ENCODE measurements at places on chromosomes 13 and 19.

DNA sequence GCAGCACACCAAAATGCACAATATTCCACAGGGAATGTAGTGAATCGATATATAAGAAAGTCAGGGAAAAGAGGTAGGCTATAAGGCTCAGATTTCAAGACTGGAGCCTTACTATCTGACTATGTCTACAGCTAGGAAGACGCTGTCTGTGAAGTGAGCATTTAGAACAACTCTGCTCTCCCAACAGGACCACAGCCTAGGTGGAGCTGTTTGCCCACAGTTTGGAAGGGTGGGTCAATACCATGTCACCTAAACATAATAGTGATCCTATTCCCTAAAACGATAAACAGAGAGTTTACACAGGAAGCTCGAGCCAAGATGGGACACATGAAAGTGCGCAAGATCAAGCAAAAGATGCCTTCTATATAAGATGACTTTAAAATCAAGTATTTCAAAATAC lies 2486.0 kb upstream of the PCDH20 start:
- no peak for DNase-seq

GRCh38 chr19:16040642-16041041 lies 35.7 kb upstream of the TPM4 start:
- no peak for DNase-seq

GRCh38 chr19:45553464-45553863 lies 31.1 kb downstream of the OPA3 start:
- no peak for DNase-seq

- DNase-seq, result no peak
These were observed 42.3 kb downstream of the USPL1 start for GRCh38 chr13:30659980-30660379.

DNA sequence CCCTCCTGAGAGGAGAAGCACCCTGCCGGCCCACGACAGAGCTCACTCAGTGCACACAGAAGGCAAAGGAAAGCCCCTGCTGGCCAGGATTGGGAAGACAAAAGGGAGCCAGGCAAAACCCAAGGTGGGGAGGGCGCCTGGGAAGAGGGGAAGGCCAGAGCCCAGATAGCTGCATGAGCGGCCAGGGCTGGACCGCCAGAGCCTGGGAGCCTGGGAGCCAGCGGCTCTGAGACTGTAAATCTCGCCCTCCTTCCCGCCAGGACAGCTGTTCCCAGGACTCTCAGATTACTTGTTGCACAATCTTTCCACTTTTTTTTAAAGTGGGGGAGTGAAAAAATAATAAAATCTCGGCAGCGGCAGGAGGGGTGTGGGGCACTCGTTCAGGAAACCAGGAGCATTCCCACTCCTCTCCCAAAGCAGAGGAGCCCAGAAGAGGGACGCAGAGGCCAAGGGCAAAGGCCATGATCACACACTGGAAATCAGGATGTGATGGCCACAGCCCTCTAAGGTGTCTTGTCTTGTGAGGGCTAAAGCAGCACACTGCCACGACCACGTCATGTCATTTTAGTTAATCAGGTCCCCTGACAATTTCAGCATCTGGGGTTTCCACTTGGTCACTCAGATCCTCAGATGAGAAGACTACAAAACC lies 19.6 kb upstream of the EPHX3 start:
- DNase-seq, result no peak

DNA sequence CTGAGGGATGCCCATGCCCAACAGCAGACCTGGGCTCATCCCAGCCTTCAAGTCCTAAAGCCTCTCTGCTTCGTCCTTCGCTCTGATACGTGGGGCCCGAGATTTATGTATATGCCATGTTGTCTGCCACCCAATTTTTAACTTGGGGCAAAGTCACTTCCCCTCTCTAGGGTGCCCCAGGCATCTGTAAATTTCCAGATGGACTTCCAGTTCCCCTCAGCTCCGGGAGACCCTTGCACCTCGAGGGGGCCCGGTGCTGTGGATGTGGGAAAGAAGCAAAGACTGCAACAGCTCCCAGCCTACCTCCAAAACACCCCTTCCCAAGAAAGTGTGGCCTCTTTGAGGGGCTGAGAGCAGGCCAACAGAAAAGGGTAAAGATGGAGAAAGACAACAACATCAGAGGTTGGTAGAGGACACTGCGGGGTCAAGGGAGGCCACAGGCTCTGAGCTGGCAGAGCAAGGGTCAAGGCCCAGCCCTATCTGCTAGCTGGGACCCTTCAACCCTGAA lies 97.4 kb downstream of the STK24 start:
- no peak for DNase-seq

DNA sequence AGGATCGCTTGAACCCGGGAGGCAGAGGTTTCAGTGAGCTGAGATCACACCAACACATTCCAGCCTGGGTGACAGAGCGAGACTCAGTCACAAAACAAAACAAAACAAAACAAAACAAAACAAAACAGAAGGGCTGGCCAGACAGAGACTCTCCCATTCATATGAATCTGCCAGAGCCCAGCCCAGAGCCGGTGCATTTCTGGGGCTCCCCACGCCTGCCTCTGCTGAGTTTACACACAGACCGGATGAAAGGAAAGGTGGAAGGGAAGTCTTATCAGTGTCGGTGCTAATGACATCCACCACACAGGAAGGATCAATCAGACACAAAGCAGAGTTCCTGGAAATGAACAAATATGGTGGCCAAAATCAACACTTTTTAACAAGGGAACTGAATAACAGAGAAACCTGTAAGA lies 6.8 kb downstream of the TRAPPC6A start:
- DNase-seq, result peak; percentile 33

- DNase-seq, result no peak
These were observed 744 bp upstream of the POU2F2 start for GRCh38 chr19:42132851-42133528.

DNA sequence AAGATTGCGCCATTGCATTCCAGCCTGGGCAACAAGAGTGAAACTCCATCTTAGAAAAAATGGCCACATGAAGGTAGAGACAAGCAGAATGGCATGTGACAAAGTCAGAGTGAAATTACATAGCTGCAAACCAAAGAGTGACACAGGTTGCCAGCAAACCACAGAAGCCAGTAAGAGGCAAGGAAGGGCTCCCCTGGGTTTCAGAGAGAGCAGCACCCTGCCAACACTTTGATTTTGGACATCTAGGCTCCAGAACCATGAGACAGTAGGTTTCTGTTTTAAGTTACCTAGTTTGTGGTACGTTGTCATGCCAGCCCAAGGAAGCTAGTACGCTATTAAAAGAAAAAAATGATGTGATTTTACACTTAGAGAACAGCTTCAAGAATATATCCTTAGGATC lies 1.9 kb downstream of the NLRP4 start:
- DNase-seq, result no peak

GRCh38 chr13:113456116-113456702 lies 2.9 kb upstream of the ADPRHL1 start:
- no peak for DNase-seq

GRCh38 chr19:28349604-28350003 lies 863.3 kb downstream of the UQCRFS1 start:
- DNase-seq, result no peak

DNA sequence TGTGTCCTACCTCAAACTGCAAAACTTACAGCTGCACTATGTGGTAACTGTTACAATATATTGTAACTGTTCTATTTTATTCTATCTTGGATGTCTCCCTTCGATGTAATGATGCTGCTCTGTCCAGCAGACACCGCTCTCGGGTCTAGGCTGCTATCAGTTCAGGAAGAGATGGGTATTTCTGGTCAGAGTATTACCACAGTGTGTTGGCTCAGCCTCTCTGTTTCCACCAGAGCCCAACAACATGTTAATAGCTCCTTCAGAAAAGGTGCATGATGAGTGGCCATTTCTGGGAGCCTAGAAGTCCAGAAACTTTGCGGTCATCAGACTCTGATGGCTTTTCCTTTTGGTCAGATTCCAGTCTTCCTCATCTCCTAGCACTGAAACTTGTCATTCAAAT lies 35.9 kb upstream of the IGFL1 start:
- no peak for DNase-seq

DNA sequence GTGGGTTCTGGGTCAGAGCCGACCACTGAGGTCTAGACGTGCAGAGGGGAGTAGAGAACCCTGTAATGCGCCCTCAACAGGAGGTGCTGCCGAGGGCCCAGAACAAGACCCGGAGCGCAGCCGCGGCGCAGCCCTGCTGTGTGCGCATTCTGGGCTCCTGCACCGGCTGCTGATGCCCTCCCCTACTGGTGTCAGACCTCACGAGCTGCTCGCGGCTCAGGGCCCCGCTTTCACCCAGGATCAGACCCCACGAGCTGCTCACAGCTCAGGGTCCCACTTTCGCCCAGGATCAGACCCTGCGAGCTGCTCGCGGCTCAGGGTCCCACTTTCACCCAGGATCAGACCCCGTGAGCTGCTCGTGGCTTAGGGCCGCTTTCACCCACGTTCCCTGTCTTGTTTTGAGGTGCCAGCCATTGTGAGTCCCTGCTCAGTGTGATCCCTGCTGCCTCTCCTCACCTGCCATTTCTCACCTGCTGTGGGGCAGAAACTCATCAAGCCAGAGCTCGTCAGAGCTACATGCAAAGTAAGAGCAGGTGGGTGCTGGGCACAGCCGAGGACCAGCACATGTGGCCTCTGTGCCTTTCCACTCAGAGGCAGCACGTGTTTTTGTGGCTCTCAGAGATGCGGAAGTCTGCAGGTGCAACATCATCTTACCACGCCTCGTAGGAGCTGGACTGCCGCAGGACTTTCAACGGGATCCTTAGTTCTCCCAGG lies 47.0 kb upstream of the C13orf46 start:
- DNase-seq, result no peak

Measured in kidney capillary endothelial cell (primary cell).